ENCODE measurements at places on chromosomes 7 and 10.

- no peak for DNase-seq
Observed at GRCh38 chr10:9016930-9017329, 962.4 kb downstream of the GATA3 start.

DNA sequence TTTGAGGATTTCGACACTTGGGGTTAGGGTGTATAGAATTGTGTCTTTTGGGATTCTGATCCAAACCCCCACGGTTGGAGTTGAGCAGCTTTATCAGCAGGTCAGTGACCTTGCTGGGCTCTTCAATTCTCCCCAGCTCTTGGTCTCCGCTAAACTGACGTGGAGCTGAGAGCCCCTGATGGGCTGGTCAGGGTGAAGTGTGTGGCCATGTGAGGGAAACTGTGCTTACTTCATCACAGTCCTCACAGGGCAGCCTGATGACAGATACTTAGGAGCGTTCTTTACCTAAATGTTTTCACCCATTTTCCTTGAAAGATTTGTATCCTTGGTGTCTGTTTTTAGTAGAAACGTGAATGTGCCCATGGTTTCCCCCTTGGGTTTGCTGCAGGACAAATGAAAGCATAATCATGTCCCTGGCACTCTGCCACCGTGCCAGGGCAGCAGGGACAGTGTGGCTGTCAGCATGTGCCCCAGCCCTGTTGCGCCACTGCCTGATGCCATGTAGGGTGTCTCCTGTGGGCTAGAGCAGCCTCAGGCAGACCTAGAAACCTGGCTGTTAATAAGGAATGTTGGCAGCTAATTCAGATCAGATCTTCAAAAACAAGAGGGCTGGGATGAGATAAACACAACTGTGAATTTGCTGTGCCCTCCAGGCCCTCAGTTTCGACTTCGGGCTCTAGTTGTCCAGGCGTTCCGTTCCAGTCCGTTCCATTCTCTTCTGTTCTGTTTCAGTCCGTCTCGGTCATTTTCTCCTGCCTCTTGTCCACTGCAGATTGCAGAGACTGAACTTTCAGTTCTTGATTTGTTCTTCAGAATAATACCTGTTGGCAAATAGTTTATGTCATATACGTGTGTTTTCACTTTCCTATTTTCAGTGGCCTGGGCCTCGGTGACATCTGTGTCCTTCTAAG lies 96.8 kb downstream of the TRRAP start:
- no peak for DNase-seq

- DNase-seq, result no peak
Observed at GRCh38 chr10:92131275-92131820, 159.5 kb downstream of the CPEB3 start.

GRCh38 chr10:111921821-111922220 lies 261.7 kb downstream of the GPAM start:
- DNase-seq, result no peak

- no peak for DNase-seq
Observed at GRCh38 chr10:12299222-12299965, 50.0 kb upstream of the CAMK1D start.

DNA sequence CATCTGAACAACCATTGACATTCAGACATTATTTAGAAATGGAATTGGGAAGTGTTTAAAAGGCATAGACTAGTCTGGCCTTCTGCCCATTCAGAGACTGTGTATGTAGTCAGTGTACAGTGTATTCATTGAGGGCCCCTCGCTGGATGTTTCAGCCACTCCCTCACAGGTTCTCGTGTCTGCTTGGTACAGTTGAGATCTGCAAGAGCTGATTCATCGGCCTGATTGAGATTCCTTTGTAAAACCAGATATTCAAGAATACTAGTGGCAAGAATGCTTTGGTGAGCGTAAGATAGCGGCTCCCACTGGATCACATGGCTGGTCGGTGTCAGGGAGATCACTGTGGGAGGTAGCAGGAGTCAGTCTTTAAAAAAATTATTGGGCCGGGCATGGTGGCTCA lies 119.5 kb downstream of the TCF7L2 start:
- DNase-seq, result no peak

- DNase-seq, result no peak
Observed at GRCh38 chr10:98125940-98126631, 8.4 kb upstream of the R3HCC1L start.

DNA sequence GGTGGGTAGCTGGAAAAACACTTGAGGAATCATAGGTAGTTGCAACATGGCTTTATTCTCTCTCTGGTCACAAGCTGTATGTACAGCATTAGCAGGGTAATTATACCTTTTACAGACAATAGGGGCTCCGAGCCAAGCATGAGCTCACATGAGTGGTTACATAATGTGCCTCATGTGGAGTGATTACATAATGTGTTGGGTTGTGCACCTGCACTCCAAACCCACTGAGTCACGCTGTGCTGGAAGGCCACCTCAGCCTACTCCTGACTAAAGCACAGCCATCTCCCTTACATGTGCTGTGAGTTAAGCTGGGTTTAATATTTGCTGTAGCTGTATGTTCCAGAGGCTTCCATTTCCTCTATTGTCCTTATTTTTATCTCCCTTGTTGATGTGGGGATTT lies 348.7 kb upstream of the SEMA3C start:
- no peak for DNase-seq

- no peak for DNase-seq
Observed at GRCh38 chr7:142806957-142807356, 36.2 kb downstream of the PRSS2 start.

GRCh38 chr10:14328881-14329672 lies 1.6 kb downstream of the FRMD4A start:
- DNase-seq, result no peak

DNA sequence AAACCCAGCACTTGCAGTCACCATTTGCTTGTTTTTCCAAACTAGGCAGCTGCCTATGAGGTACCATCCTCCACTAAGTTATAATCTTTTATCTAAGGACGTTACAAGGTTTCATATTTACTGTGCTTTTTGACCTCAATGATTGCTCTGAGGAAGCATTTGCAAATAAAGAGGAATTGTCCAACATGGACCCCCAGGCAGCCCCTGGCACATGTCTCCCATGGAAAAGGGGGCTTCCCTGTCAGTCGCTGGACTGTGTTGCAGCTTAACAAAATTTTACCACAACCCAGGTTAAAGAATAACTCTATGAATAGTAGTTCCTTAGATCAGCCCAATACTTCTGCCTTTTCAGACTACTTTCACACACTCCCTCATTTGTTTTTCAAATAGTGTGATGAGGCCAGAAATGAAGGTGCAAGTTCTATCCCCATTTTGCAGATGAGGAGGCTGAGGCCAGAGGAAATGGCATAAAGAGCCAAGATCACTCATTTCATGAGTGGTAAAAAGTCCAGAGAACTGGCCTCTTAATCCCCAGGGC lies 52.8 kb upstream of the ZPBP start:
- no peak for DNase-seq

GRCh38 chr7:105643384-105643783 lies 62.1 kb upstream of the EFCAB10 start:
- no peak for DNase-seq

GRCh38 chr7:138386821-138387220 lies 73.2 kb upstream of the TRIM24 start:
- DNase-seq, result no peak

DNA sequence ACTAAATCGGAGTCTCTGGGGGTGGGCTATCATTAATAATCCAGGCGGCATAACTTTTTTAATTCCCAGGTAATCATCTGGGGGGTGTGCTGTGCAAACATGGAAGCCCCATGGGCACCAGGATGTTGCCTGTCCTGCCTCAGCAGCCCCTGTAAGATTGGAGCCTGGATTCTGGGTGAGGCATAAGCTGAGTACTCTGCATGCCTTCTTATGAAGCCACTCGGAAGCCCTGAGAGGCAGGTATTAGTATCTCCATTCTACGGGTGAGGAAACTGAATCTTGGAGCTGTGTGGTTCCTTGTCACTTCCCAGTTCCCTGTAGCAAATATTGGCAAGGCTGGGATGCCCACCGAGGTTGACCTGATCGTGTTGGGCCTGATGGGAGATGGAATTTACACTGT lies 7.4 kb upstream of the OPN4 start:
- DNase-seq, result no peak

DNA sequence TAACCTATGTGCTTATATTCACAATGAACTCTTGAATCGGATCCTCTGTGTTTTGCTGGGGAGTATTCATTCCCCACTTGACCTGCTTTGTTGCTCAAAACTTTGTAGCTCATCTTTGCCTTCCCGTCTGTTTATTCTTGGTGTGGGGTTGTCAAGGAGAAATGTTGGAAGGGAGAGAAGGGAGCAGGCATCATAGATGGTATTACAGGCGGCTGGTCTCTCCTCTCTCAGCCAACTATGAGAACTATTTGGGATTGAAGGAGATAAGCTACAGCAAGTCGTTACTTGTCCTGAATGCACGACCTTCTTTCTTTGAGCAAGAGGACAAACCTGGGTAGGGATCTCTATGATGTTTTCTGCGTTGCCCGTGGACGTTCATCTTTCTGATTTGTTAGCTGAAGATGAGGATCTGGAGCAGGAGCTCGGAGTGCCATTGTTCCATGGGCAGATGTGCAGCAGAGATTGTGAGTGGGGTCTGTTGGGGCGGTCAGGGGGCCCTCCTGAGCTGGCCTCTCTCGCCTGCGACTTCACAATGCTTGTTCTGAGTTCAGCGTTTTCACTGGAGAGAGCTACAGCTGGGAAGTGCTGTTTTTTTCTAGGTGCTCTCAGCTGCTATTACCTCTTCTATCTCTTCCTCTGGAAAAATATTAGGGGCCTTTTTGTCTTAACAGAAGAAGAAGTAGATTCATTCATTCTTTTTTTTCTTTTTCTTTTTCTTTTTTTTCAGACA lies 126.9 kb upstream of the KLF6 start:
- no peak for DNase-seq

GRCh38 chr7:47153058-47153457 lies 428.9 kb downstream of the TNS3 start:
- DNase-seq, result no peak

- no peak for DNase-seq
Observed at GRCh38 chr10:47154762-47155161, 145.2 kb upstream of the GDF10 start.

GRCh38 chr10:1268831-1269230 lies 212.6 kb downstream of the WDR37 start:
- DNase-seq, result no peak

DNA sequence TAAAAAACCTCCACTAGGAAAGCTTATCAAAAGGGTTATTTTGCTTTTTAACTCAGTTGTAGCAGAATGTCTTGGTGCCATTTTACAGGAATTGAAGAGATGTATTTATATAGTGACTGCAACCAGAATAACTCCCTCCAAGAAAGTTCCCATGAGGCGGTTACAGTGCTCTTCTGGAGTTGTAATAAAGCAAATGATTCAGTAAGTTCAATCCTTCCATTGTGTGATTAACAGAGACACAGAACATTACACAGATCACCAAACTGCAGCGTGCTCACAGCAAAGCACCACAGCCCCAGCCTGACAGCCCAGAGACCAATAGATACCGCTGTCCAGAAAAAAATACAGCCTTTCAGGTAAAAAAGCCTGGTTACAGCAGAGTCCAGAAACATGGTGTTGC lies 21.9 kb upstream of the CABCOCO1 start:
- DNase-seq, result no peak

- DNase-seq, result no peak
Observed at GRCh38 chr10:126334272-126334671, 54.0 kb downstream of the ADAM12 start.

DNA sequence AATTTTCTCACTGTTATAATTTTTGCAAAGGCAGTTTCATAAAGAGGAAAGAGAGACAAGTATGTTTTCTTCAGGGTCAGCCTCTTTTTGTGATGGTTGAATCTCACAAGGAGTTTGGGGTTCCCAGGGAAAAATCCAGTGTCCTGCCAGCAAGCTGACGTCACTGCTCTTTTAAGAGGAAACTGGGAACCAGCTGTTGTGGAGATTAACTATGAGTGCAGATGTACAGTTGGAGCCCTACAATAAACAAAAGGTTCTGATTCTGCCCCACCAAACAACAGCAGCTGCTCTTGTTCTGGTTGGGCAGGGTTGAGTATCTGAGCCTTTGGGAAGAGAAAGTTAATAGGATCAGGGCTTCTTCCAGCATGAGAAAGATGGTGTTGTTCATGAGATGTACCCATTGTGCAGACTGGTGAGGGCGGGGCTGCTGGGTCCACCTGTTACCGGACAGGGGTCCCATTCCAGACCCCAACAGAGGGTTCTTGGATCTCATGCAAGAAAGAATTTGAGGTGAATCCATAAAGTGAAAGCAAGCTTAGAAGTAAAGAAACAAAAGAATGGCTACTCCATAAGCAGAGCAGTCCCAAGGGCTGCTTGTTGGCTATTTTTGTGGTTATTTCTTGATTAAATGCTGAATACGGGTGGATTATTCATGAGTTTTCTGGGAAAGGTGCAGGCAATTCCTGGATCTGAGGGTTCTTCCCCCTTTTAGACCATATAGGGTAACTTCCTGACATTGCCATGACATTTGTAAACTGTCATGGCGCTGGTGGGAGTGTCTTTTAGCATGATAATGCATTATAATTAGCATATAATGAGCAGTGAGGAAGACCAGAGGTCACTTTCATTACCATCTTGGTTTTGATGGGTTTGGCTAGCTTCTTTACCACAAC lies 12.5 kb downstream of the PRF1 start:
- no peak for DNase-seq

DNA sequence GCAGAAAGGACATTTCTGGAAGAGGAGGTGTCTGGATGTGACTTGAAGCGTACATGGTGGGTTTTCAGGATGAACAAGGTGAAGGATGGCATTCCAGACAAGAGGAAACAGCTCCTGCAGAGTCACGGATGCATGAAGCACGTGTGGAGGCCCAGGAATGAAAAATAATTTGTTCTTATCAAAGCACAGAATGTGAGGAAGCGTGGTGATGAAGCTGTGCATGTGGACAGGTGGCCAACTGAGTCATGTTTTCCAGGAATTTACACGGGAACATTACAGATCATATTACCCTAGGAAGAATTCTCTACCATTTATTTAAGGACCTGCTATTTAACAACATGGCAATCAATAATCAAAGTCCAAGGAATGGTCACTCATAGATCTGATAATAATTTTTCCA lies 413.2 kb upstream of the KLF6 start:
- no peak for DNase-seq

GRCh38 chr7:8365499-8366110 lies 67.8 kb upstream of the NXPH1 start:
- DNase-seq, result no peak

GRCh38 chr10:91410638-91411371 lies 661 bp downstream of the HECTD2 start:
- peak; percentile 6 for DNase-seq

DNA sequence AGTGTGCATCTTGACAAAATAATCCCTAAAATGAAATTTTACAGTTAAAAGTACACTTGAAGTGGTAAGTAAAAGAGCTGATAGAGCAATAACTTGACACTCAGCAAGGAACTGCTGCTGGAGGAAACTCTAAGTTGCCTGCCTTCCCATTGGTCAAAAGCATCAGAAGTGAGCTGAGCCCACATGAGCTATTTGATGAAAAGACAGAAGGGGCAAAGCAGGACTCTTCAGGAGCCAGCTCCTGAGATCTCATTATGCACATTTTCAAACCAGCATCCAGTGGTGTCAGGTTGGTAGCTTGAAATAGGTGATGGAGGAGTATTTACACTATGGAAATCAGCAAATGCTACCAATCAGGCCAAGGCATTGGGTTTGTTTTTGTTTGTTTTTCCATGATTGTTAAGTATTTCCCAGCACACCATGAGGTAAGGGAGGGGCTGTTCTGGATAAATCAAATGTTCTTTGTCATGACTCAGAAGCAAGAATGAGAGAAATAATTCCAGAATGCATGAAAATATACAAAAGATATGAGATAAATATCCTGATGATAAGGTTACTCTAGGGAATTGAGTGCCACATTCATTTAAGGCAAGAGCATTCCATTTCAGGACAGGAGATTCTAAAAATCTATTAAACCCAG lies 316.6 kb downstream of the SNX13 start:
- DNase-seq, result no peak

Measured in stimulated activated CD4-positive, alpha-beta T cell treated with anti-CD3 and anti-CD28 coated beads, Interleukin-1b, Interleukin-23, amount 100 ng/mL, for 4 hours (primary cell).